ENCODE measurements at places on chromosomes 5 and 9.

DNA sequence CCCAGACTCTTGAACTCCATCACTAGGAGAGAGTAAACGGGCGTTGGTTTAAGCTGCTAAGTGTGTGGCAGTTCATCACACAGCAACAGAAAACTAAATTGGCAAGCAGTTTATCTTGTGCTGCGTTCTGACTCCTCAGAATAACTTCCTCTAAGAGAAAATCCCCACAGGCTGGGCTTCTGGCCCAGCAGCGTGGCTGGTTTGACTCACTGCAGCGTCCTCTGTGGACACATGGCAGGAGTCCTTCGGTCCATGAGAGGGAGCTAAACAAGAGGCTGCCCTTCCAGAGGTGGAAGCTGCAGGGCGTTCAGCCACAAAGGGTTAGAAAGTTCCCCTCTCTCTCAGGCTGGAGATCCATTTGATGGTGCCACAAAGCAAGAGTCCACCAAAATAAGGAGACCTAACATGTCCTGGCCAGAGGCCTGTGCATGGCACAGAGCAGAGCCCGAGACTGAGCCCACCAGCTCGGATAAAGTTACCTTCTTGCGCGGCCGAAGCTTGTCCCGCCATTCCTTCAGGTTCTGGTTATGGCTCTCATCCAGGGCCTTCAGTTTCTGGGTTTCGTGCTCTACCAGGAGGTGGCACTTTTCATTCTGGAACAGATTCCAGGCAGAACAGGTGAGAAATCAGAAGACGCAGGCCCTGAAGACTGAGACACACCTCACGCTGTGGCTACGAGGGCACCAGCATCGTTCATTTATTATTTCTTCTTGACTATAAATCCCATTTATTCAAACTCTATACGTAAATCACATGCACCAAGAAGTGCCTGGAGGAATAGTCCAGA, 46.2 kb upstream of the FBXW11 start:
- no peak for DNase-seq

GRCh38 chr5:91146905-91147600, 236.1 kb downstream of the ARRDC3 start:
- DNase-seq: no peak

- no peak for DNase-seq
Measured at GRCh38 chr5:112415552-112415951, 3.5 kb downstream of the EPB41L4A start.

- no peak for DNase-seq
Measured at GRCh38 chr9:134172198-134173126, 8.1 kb upstream of the RNU6ATAC start.

- no peak for DNase-seq
Measured at GRCh38 chr5:1190837-1191239, 10.6 kb upstream of the SLC6A19 start.

Measured in NCI-H1105 treated with DMSO at 0.1 percent for 48 hours (cell line).